Immature natural killer cell (primary cell): ENCODE measurements at places on chromosomes 1 and 21. TPM values are rescaled to one million over a fixed set of nuclear protein-coding genes. Genes with fewer than 3 reads are reported as not detected.

NUF2 gene
- 1.1 TPM for polyA plus RNA-seq

SAMSN1 gene
- 21.0 TPM for polyA plus RNA-seq

BGLAP gene
- polyA plus RNA-seq = not detected

PM20D1 gene
- 3.1 TPM for polyA plus RNA-seq

HSPA13 gene
- polyA plus RNA-seq = 14.1 TPM

CFHR4 gene
- polyA plus RNA-seq = not detected

SLC25A34 gene
- polyA plus RNA-seq = not detected

PHF13 gene
- polyA plus RNA-seq = 5.7 TPM

SMYD2 gene
- polyA plus RNA-seq = 35.8 TPM

DNA sequence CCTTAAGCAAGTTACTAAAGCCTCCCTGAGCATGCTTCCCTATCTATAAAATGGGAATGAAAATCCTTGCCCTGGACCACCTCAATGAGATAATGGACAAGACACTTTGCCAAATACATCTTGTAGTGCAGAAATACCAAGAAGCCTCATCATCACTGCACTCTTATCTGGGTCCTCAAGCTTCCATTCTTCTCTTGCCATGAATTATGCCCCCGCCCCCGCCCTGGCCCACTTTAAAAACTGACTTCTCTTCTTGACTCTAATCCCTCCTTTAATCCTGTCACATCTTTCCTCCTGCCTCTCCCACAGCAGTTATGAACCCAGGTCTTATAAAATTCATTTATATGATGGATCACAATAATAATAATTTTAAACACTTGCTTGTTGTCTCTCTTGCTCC is 14.8 kb downstream of the ARHGEF11 start:
- peaks cover 3% of the 10 kb centered on the region for H3K27me3 ChIP-seq
- no peak overlapping the region for H3K27ac ChIP-seq

DNA sequence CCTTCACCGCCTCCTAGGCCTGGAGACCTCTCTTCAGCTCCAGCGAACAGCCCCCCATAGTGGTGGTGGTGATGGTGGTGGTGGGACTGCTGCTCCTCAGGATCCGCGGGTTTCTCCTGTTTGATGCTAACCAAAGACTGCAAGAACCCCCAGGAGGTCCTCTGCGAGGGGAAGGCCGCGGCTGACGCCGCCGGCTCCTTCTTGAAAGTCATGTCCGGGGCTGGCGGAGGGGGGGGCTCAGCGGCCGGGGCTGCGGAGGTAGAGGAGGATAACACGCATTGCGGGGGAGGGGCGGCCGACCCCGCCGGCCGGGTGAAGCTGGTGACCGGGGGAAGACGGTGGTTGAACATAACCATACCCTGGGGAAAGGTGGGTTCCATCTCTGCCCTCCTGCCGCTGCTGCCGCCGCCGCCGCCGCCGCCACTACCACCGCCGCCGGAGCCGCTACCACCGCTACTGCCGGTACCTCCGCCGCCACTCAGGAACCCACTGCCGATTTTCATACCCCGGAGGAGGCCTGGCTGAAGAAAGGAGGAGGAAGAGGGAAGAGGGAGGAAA is 554 bp downstream of the ZNF281 start:
- DNase-seq = no peak
- peak overlapping the region; percentile 97 for H3K27ac ChIP-seq
- H3K36me3 ChIP-seq = peaks cover 19% of the 10 kb centered on the region
- H3K27me3 ChIP-seq = peaks cover 4% of the 10 kb centered on the region

DNA sequence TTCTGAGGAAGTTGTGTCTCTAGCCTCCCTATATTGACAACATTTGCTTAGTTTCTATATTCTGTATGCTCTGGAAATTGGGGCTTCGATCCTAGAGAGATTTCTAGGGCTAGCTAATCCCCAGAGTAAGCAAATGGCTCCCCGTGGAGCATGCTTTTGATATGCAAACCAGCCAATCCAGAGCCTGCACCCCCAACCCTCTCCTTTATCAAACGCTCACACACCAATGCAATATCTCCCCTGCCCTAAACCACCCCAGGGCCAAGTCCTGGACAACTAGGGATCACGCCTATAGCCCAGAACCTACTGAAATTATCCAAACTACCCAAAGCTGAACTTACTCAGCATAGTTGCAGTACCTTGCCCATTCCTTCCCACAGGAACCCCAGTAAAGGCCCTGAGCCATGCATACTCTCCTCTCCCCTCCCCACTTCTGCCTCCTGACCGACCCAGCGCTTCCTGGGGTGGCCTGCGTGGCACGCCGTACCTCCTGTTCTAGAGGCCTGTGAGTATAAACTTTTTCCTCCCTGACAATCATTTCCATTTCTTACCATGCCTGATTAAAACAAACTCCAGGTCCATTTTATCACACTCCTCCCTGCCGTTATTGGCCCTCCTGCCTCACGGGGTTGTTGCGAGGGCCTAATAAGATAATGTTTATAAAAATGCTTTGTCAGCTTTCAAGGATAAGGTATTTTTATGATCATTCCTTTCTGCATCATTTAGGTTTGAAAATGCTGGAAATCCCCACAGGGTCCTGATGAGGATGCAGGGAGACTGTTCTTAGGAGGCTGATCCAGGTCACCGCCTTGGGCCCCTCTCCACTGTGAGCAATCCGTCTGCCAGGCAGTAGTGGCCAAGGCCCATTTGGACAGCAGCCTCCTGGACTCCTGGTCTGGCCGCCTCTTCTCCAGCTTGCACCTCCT is 102.7 kb downstream of the TENT5C start:
- H3K27ac ChIP-seq = no peak overlapping the region
- no peak overlapping the region for H3K4me3 ChIP-seq
- DNase-seq = no peak

GRCh38 chr1:33898406-33898805 is 34.5 kb downstream of the HMGB4 start:
- no peaks in the 10 kb centered on the region for H3K4me1 ChIP-seq
- no peak for DNase-seq
- H3K27ac ChIP-seq = no peak overlapping the region
- peaks cover 2% of the 10 kb centered on the region for H3K27me3 ChIP-seq
- H3K4me3 ChIP-seq = no peak overlapping the region

- no peaks in the 10 kb centered on the region for H3K36me3 ChIP-seq
- peaks cover 2% of the 10 kb centered on the region for H3K27me3 ChIP-seq
- no peaks in the 10 kb centered on the region for H3K4me1 ChIP-seq
Measured at GRCh38 chr1:30172299-30172694, 551.1 kb downstream of the MATN1 start.

DNA sequence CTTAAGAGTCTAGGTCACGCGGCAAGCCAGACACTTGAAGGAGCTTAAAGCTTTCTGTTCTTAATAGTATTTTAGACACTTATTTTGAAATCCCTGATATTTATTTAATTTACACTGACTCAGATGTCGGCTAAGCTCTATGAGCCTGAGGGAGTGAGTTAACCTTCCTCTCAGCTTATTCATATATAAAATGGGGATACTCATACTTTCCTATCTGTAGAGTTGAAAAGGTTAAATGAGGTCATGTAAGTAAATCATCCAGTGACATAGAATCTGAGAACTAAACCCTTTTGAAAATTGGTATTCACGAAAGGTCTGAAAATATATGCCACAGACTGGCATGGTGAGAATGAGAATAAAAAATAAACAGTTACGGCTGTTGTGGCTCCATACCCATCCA is 1.4 kb upstream of the GPR161 start:
- H3K4me1 ChIP-seq = peaks cover 24% of the 10 kb centered on the region
- H3K27me3 ChIP-seq = peaks cover 13% of the 10 kb centered on the region
- peaks cover 4% of the 10 kb centered on the region for H3K36me3 ChIP-seq
- DNase-seq = no peak
- H3K4me3 ChIP-seq = peak overlapping the region; percentile 87
- H3K27ac ChIP-seq = no peak overlapping the region

GRCh38 chr1:3174487-3175247 is 105.7 kb downstream of the PRDM16 start:
- DNase-seq = no peak
- no peaks in the 10 kb centered on the region for H3K4me1 ChIP-seq
- no peak overlapping the region for H3K27ac ChIP-seq
- peaks cover 7% of the 10 kb centered on the region for H3K27me3 ChIP-seq

- peak within 1 kb of the TSS; percentile 92 for H3K4me3 ChIP-seq
- H3K4me1 ChIP-seq = peaks cover 22% of the 10 kb centered on the region
- no peaks in the 10 kb centered on the region for H3K36me3 ChIP-seq
Measured at GRCh38 chr1:48776393-48777218, at the start of gene BEND5. Gene BEND5 (minus strand): TSS chr1:48776891. CDS start chr1:48776831, 60 bp downstream.

GRCh38 chr1:231931146-231931545 is 304.6 kb downstream of the DISC1 start:
- DNase-seq = no peak
- no peaks in the 10 kb centered on the region for H3K4me1 ChIP-seq
- H3K36me3 ChIP-seq = no peaks in the 10 kb centered on the region
- H3K27ac ChIP-seq = no peak overlapping the region
- no peak overlapping the region for H3K4me3 ChIP-seq
- H3K27me3 ChIP-seq = peaks cover 6% of the 10 kb centered on the region

- H3K4me1 ChIP-seq = no peaks in the 10 kb centered on the region
- no peak overlapping the region for H3K27ac ChIP-seq
- no peaks in the 10 kb centered on the region for H3K27me3 ChIP-seq
- DNase-seq = no peak
- no peak overlapping the region for H3K4me3 ChIP-seq
- H3K36me3 ChIP-seq = no peaks in the 10 kb centered on the region
Measured at GRCh38 chr21:28111151-28111619, 881.5 kb downstream of the LTN1 start.

- H3K4me3 ChIP-seq = no peak overlapping the region
- H3K36me3 ChIP-seq = peaks cover 21% of the 10 kb centered on the region
- H3K27ac ChIP-seq = no peak overlapping the region
- DNase-seq = no peak
- no peaks in the 10 kb centered on the region for H3K27me3 ChIP-seq
Measured at GRCh38 chr1:225378880-225379279, 49.0 kb downstream of the LBR start.

DNA sequence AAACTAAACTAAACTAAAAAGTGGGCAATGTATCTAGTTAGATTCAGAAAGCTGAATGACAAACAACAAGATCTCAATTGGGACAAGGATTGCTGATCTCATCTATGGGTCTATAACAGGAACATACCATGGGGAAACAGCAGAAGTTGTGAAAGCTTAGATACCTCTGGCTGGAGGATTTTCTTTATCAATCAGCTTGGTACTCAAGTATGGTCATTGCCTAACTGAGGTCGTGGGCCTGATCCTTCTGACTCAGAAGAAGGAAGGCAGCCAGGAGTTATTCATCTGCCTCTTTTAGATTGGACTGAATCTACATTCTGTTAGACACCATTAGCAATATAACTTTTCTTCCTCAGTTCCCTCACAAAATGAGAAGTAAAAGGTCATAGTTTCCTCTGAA is 39.7 kb downstream of the DNTTIP2 start:
- peaks cover 3% of the 10 kb centered on the region for H3K4me1 ChIP-seq
- no peak overlapping the region for H3K4me3 ChIP-seq
- peaks cover 4% of the 10 kb centered on the region for H3K27me3 ChIP-seq
- no peak overlapping the region for H3K27ac ChIP-seq
- no peak for DNase-seq

- no peak overlapping the region for H3K4me3 ChIP-seq
- H3K27ac ChIP-seq = no peak overlapping the region
- H3K36me3 ChIP-seq = peaks cover 16% of the 10 kb centered on the region
- no peak for DNase-seq
- peaks cover 2% of the 10 kb centered on the region for H3K4me1 ChIP-seq
Measured at GRCh38 chr1:116024626-116025025, 48.3 kb downstream of the SLC22A15 start.

- no peak for DNase-seq
- H3K36me3 ChIP-seq = no peaks in the 10 kb centered on the region
- H3K4me3 ChIP-seq = no peak overlapping the region
Measured at GRCh38 chr1:75992312-75992711, 60.1 kb upstream of the ASB17 start.

DNA sequence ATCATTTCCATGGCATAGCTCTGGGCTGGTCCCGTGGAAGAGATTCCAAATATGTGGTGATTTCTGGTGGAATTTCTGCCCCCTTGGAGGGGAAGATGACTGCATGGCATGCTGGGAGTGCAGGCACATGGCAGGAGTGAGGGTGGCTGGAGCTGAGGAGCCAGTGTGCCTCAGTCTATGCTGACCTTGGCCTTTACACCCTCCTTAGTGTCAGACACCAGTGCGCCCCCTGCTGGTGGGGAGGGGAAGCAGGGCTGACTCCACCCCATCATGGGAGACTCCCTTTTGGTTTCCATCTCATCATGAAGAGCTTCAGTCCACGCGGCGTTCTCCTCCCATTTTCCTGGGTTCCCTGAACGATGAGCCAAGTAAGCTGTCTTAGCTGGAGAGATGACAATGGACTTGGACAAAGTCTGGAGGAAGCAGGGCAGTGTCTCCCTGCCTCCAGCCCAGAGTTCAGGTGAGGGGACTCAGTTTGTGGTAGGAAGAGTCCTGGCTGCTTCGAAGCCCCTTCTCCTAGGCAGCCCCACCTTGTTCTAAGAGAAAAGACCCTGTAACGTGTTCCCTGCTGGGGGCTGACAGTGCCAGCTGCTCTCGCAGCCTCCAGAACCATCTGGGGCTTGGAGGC is 10.3 kb downstream of the ALX3 start:
- peaks cover 9% of the 10 kb centered on the region for H3K36me3 ChIP-seq
- H3K27ac ChIP-seq = no peak overlapping the region
- H3K4me3 ChIP-seq = no peak overlapping the region
- H3K4me1 ChIP-seq = no peaks in the 10 kb centered on the region
- peak; percentile 49 for DNase-seq

DNA sequence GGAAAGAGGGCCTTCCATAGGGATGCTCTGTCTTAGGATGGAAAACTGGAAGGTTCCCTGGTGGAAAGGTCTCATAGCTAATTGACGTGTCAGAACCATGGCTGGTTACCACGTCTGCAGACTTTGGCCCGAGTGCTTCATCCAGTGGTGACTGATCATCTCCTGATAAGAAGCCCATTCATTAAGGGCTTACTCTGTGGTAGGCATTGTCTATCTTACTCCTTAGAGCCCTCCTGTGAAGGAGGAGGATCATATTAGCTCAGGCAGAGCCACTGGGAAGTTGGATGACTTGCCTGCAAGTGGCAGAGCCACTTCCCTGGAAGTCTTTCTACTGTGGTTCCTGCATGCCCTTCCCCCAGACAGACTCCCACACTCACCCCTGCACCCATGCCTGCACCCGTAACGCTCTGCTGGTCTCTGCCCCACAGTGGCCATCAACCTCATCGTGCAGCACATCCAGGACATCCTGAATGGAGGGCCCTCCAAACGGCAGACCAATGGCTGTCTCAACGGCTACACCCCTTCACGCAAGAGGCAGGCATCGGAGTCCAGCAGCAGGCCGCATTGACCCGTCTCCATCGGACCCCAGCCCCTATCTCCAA is 79.9 kb downstream of the UCK2 start:
- H3K27me3 ChIP-seq = no peaks in the 10 kb centered on the region
- no peak overlapping the region for H3K27ac ChIP-seq
- H3K4me3 ChIP-seq = no peak overlapping the region
- no peaks in the 10 kb centered on the region for H3K4me1 ChIP-seq
- DNase-seq = no peak

GRCh38 chr1:78468521-78468920 is 22.3 kb upstream of the PTGFR start:
- no peaks in the 10 kb centered on the region for H3K27me3 ChIP-seq
- no peaks in the 10 kb centered on the region for H3K4me1 ChIP-seq
- no peak overlapping the region for H3K27ac ChIP-seq
- no peak overlapping the region for H3K4me3 ChIP-seq
- no peak for DNase-seq
- H3K36me3 ChIP-seq = peaks cover 4% of the 10 kb centered on the region

GRCh38 chr1:27569088-27569460 is 34.9 kb downstream of the AHDC1 start:
- H3K27ac ChIP-seq = peak overlapping the region; percentile 83
- H3K27me3 ChIP-seq = peaks cover 4% of the 10 kb centered on the region
- no peaks in the 10 kb centered on the region for H3K36me3 ChIP-seq
- no peak for DNase-seq
- H3K4me1 ChIP-seq = peaks cover 49% of the 10 kb centered on the region
